Midbrain (tissue), 1 donor: ENCODE measurements at places on chromosomes 6 and 20.
A peak's percentile ranks its signal among the peaks of the same experiment; 100 is the strongest.

DNA sequence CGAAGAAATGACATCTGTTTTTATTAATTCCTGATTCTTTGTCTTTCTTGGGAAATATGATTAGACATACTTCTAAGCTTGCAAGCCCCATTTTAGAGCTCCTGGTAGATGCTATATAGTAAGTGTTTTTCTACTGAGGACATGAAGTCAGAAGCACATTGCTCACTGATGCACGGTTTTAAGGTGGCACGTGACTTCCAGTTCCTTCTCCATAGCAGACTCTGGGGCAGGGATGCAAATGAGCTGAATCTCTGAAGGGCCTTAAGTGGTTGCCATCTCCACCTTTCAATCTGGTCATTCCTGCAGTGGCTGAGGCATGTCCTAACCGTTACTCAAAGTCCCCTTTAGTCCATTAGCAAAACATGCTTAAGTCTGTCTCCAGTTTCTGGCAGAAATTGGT lies 421.2 kb upstream of the HTR1E start:
- DNase-seq: no peak

DNA sequence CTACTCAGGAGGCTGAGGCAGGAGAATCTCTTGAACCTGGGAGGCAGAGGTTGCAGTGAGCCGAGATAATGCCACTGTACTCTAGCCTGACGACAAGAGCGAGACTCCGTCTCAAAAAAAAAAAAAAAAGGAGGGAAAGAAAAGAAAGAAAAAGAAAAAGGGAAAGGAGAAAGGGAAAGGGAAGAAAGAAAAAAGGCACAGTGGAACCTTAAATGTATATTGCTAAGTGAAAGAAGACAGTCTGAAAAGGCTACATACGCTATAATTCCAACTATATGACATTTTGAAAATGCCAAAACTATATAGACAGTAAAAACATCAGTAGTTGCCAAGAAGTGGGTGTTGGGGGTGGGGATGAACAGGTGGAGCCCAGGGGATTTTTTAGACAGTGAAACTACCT lies 16.2 kb downstream of the PPIL4 start:
- no peak for DNase-seq

GRCh38 chr20:48765359-48765758 lies 62.4 kb downstream of the PREX1 start:
- DNase-seq: no peak

DNA sequence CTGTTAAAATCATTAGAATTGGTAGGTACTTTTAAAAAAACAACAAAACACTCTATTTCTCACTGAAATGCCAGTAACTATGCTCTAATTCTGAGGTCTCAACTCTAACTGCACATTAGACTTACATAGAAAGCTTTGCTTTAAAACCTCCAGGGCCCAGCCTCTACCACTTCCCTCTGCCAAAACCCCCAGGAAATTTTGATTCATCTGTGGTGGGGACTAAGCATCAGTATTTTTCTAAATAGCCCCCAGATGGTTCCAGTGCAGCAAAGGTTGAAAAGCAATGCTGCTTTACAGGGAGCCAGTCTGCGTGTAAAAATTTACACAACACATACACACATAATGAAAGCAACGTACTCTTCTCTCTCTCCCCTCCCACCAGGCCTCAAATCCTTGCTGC lies 3.8 kb downstream of the TBC1D32 start:
- no peak for DNase-seq

GRCh38 chr20:40738976-40739375 lies 49.9 kb upstream of the MAFB start:
- no peak for DNase-seq

GRCh38 chr6:29955783-29956182 lies 13.5 kb downstream of the HLA-A start:
- DNase-seq: no peak

DNA sequence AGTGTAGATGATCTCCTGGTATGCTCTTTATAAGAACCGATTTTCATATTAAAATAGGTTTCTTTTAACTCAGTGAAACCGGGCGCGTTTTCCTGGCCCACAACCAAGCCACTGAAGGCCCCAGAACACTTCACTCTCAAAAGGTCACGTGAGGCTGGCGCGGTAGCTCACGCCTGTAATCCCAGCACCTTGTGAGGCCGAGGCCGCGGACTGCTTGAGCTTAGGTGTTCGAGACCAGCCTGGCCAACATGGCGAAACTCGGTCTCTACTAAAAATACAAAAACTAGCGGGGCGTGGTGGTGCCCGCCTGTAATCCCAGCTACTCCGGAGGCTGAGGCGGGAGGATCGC lies 402 bp upstream of the TAF8 start:
- no peak for DNase-seq

DNA sequence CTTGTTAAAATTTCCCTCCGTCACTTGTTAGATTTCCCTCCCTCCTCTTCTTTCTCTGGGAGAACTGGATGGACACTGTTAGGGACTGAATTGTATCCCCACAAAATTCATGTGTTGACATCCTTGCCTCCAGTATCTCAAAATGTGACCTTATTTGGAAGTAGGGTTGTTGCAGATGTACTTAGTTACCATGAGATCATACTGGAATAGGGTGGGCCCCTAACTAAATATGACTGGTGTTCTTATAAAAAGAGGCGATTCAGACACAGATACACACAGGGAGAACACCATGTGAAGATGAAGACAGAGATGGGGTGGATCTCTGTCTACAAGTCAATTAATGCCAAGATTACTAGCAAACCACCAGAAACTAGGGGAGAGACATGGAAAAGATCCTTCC lies 139.5 kb downstream of the ALDH8A1 start:
- DNase-seq: no peak

GRCh38 chr6:73285674-73286283 lies 22.8 kb upstream of the KHDC1 start:
- DNase-seq: peak; percentile 32

- DNase-seq: no peak
Observed at GRCh38 chr6:107832151-107833056, 8.3 kb upstream of the SCML4 start.

DNA sequence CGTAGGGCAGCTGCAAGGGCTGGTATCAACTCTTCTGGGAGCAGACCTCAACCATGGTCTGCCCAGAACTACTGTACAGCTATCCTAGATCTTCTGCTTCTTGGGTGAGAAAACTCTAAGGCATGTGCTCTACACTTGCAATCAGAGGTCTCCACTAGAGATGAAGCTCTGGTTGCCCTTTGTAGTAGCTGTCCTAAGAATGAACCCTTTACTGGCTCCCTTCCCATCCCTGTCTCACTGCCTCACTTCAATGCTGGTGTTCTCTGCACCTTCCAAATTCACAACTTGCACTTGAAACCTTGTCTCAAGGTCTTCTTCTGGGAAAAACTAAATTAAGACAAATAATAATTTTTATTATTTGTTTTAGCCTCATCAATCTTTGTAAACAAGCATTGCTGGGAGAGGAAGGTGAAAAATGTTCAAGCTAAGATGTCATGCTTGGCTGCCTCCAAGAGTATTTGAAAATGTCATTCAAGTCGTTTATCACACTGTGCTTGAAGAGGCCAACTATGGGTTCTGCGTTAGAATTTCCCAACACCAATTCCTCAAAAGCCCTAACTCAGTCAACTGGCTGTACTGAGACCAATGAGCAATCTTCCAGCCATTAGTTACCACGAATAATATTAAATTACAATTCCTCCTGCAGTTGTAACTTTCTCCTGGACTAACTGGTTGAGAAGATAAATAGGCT lies 255.7 kb upstream of the PRND start:
- no peak for DNase-seq

GRCh38 chr6:6655805-6656251 lies 67.3 kb downstream of the LY86 start:
- no peak for DNase-seq

DNA sequence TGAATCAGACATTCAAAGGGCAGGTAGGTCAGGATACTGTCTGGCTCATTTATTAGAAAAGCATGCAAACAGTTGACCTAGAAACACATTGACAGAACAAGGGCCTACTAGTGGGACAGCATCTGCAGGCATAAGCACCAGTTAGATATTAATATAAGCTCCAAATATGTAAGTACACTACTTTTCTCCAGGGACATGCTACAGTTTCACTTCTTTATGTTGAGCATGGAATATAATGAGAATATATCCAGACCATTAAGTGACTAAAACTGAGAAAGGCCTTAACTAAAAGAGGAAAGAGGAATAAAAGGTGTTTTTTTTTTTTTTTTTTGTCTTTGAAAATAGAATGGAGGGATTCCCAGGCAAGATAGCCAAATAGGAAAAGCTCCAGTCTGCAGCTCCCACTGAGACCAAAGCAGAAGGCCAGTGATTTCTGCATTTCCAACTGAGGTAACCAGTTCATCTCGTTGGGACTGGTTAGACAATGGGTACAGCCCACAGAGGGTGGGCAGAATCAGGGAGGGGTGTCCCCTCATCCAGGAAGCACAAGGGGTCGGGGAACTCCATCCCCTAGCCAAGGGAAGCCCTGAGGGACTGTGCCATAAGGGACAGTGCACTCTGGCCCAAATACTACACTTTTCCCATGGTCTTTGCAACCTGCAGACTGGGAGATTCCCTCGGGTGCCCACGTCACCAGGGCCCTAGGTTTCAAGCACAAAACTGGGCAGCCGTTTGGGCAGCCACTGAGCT lies 251.6 kb downstream of the PHF3 start:
- no peak for DNase-seq

GRCh38 chr6:141307309-141307998 lies 825.3 kb upstream of the GJE1 start:
- no peak for DNase-seq

- no peak for DNase-seq
Observed at GRCh38 chr20:18007534-18008292, 38.9 kb downstream of the MGME1 start.
